ENCODE measurements at places on chromosomes 7 and 10. TPM values are rescaled to one million over a fixed set of nuclear protein-coding genes. Genes with fewer than 3 reads are reported as not detected.
A peak's percentile ranks its signal among the peaks of the same experiment; 100 is the strongest.

GRCh38 chr10:15045380-15045779 lies 1.6 kb downstream of the OLAH start:
- DNase-seq = no peak

- DNase-seq = no peak
These were observed at the start of gene SP8 for GRCh38 chr7:20786779-20787659. Gene SP8, minus strand, starts transcription at chr7:20786886. Its CDS starts 88 bp downstream, at chr7:20786798.

GRCh38 chr10:133260895-133261725 lies 15.6 kb downstream of the ADAM8 start:
- DNase-seq = no peak

DNA sequence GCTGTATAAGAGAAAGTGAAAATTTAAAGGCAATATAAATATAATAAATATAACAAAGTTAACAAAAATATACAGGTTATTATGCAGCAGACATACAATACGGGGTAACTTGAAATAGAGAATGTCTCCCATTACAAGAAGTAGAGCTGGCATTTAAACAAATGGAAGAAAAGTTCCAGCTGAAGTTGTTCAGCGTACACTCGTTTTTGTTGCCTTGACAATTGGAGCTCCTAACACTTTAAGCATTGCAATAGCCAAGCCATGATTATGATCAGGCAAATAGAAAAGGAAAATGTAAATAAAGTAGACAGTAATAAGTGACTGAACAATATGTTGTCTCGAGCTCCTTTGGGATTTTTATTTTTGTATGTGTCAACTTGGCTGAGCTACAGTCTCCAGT lies 737.8 kb upstream of the CELF2 start:
- DNase-seq = no peak

GRCh38 chr10:21020545-21020944 lies 123.4 kb upstream of the NEBL start:
- DNase-seq = no peak

RNF133 gene
- 0.70 TPM for total RNA-seq

GRCh38 chr10:67521546-67521945 lies 174.4 kb downstream of the CTNNA3 start:
- DNase-seq = no peak

GRCh38 chr7:102272075-102272916 lies 14.4 kb upstream of the SH2B2 start:
- peak; percentile 22 for DNase-seq

GRCh38 chr7:121049897-121050296 lies 61.4 kb downstream of the CPED1 start:
- DNase-seq = no peak

GRCh38 chr10:11533328-11533781 lies 78.1 kb downstream of the USP6NL start:
- DNase-seq = no peak

MRM2 gene
- total RNA-seq = 20.9 TPM

DNA sequence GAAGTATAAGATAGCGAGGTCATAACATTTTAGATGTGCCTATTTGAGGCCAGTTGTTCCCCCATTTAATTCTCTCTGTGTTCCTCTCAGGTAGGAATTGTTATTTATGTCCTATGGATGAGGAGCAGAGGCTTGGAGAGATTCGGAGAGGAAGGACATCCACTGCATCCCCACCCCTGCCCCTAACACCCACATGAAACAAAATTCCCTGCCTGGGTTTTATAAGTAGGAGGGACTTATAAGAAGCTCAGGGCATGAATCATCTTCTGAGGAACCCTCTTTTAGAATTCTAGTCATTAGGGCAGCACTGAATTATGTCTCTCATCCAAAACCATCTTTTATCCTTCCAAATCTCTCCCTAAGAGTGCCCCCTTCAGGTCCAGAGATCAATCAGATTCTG lies 5.0 kb downstream of the CHAT start:
- no peak for DNase-seq

DNA sequence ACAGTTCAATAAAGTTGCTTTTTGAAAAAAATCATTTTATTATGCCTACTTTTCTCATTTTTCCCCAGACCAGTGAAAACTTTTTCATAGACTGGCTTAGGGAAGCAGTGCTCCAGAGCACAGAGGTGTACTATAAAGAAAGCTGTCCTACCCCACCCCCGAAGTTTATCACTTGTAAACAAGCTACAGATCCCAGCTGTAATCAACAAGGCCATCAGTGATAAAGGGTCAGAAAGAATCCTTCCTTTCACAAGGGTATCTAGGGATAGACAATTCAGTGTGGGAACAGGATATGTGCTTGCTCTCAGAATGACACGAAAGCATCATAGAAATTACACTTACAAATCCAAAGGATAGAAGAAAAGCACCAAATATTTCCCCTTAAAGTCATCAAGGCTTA lies 4.5 kb downstream of the PRDX3 start:
- no peak for DNase-seq

DNA sequence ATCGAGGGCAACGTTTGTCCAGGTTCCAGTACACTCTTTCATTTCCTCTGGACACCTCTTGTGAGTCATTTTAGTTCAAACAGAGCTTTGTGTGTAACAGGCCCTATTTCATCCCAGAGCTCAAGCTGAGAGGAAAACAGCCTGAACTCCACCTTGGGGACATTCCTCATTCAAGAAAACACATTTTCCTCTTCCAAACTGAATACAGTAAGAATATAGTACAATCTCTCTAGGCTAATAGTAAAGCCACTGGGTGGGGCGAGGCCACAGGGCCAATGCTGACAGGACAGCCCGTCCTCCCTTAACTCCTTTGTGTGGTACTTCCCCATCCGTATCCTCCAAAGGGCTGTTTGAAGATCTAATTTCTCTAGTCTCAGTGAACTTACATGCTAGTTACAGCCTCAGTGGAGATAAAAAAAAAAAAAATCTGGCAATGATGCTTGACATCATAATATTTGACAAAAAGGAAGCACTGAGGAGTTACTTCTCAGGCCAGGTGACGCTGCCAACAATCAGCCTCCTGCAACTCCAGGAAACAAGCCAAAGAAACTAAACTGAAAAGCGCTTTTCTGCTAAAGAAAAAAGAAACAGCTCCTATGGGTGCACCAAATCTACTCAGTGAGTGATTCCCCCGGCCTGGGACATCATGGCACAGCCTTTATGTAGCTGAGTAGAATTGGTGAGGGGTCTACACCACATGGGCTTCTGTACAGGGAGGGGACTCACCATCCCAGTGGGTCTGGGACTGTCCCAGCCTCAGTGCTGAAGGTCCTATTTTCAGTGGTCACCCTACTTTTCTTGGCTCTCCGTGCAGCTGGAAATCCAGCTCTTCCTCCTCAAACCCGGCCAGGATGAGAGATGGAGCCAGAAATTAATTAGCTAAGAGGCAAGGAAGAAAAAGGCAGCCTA lies 238.2 kb upstream of the NEBL start:
- DNase-seq = no peak

Data from glomerular endothelial cell (primary cell).